ENCODE measurements at places on chromosomes 2 and 18. TPM values are rescaled to one million over a fixed set of nuclear protein-coding genes. Genes with fewer than 3 reads are reported as not detected.

CHRNG gene
- total RNA-seq, result not detected

ARHGEF33 gene
- 0.38 TPM for total RNA-seq

M1AP gene
- total RNA-seq, result not detected

LBX2 gene
- total RNA-seq, result 0.51 TPM

DNA sequence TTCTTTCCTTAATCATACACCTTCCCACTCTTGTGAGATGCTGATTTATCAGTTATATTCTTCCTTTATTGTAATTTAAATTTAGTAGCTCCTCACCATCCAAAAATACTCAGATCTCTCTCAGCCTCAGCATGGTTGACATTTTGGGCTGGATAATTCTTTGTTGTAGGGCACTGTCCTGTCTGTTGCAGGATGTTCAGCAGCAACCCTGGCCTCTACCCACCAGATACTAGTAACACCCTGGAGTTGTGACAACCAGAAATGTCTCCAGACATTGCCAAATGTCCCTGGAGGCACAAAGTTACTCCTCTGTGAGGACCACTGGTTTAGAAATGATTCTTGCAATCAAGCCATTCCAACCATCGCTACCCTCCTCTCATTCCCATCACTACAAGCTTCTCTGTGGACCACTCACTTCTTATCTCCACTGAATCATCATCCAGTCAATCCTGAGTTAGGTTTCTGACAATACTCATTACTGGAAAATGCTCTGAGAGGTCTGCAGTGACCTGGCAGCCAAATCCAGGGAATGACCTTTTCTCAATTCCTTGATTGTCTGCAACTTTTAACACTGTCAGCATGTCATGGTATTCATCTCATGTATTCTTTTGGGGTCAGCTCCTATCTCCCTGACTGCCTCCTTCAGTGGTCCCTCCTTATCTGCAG, 43.3 kb downstream of the OSBPL6 start:
- no peak for DNase-seq

- DNase-seq, result no peak
These were observed 16.9 kb downstream of the QPCT start for GRCh38 chr2:37361216-37361815.

GRCh38 chr2:200337621-200338020, 31.1 kb downstream of the SPATS2L start:
- DNase-seq, result no peak

GRCh38 chr2:239006622-239007285, 158.9 kb downstream of the TWIST2 start:
- peak; percentile 33 for DNase-seq

- no peak for DNase-seq
These were observed 208.6 kb downstream of the HRH4 start for GRCh38 chr18:24669015-24669414.

DNA sequence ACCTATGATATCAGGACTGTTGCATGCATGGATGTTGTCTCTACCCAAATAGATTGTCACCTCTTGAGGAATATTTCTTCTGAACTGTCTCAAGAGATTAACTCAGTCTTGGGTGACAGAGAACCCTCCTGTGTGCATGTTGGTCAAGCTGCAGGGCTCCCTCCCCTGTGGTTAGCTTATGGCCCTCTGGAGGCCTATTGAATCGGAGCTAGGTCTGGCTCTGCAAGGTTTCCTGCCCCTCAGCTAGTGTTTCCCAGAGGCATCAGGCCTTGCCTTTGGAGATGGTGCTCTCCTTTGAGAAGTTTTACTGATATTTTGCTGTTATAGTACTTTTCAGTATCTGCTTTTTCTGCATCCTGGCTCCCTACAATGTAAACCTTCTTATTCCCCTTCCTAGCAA, 769.2 kb upstream of the FAM98A start:
- no peak for DNase-seq

- peak; percentile 94 for DNase-seq
These were observed at the start of gene LBH for GRCh38 chr2:30231212-30231995. Gene LBH (plus strand): TSS chr2:30231534. CDS start chr2:30231739, 205 bp downstream.

DNA sequence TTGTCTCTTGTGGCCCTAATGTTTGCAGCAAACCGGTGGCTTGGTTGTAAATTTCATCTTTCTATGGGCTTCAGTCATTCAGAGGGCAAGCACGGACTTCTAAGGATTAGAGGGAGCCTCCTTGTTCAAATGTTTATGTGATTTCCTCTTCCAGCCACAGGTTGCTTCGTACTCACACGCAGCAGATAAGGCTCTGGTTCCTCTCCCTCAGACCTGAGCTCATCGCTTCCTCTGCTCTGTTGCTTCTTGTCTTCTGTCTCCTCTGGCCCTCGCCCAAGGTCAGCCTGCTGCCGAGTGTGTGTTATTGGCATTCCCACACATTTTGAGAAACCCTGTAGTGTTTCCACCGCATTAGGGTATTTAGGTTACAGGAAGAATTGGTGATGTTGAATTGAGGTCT, 44.0 kb downstream of the MYL12B start:
- DNase-seq, result no peak

- no peak for DNase-seq
These were observed 447.4 kb downstream of the EPHA4 start for GRCh38 chr2:221124532-221125240.

All from cardiac septum (tissue), 1 donor.